Activated naive CD4-positive, alpha-beta T cell treated with anti-CD3 and anti-CD28 coated beads, Interleukin-2, amount 10 ng/mL, durations not matched to agents 7 days and 5 days (primary cell): ENCODE measurements at places on chromosomes 7 and 10.

DNA sequence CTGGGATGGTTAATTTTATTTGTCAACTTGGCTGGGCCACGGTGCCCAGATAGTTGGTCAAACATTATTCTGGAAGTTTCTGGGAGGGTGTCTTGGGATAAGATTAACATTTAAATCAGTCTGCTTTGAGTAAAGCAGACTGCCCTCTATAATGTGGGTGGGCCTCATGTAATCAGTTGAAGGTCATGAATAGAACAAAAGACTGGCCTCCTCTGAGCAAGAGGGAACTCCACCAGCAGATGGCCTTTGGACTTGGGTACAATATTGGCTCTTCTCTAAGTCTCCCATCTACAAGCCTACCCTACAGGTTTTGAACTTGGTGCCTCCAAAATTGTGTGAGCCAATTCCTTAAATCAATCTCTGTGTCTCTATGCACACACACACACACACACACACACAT lies 61.8 kb downstream of the PLXNA4 start:
- H3K36me3 ChIP-seq: peaks cover 45% of the 10 kb centered on the region
- peaks cover 27% of the 10 kb centered on the region for H3K27me3 ChIP-seq
- no peak for DNase-seq
- no peak overlapping the region for H3K4me3 ChIP-seq

- no peak overlapping the region for H3K4me3 ChIP-seq
- H3K4me1 ChIP-seq: no peaks in the 10 kb centered on the region
- no peak for DNase-seq
Observed at GRCh38 chr10:58817201-58817846, 304.7 kb downstream of the BICC1 start.

DNA sequence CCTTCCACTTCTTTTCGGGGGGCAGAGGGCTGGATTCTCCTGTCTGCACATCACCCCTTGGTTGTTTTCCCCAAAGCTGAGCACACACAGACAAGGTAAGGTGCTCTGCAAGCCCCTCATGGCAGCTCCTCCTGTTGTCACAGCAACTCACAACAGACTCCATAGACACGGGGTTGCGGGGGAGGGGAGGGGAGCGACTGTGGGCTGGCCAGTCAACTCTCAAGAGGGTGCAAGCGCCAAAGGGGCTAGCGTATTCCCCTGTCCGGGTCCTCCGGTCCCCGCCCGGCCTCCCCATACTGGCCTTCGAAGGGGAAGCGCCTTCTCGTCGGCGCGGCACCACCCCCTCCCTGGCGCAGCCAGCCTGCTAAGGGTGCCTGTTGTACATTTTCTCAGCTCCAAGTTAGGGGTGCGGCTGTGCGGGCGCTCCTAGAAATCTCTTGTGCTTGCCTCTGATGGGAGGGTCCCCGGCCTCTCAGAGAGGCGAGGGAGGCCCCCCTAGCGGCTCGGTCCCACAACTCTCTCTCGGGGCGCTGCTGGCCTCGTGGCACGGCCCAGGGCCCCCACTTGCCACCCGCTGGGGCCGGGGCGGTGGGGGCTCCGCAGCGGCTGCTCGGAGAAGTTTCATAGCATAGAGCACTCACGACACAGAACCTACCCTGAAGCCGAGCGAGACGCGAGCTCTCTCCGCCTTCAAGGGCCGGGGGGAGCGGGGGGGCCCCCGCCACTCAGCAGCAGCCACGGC lies 498 bp downstream of the RHOBTB1 start:
- peaks cover 14% of the 10 kb centered on the region for H3K4me1 ChIP-seq
- DNase-seq: peak; percentile 24
- H3K4me3 ChIP-seq: peak overlapping the region; percentile 19
- H3K36me3 ChIP-seq: no peaks in the 10 kb centered on the region
- H3K27ac ChIP-seq: no peak overlapping the region
- peaks cover 72% of the 10 kb centered on the region for H3K27me3 ChIP-seq

DNA sequence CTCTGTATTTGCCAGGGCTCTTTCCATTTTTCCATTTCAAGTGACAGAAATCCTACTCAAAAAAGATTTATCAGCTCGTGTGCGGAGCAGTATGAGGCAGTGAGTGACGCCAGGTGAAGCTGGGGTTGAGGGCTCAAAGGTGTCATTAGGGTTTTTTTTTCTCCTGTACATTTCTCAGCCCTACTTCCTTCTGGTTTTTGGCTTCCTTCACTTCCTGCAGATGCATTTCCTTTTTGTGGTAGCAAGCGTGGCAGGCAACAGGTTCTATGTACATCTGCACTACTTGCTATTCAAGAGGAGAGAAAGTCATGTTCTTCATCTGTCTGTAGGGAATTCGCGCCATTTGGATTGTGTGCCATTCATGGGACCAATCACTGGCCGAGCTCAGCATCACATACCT lies 52.8 kb upstream of the AOAH start:
- peak overlapping the region; percentile 69 for H3K4me3 ChIP-seq
- H3K27me3 ChIP-seq: no peaks in the 10 kb centered on the region
- DNase-seq: peak; percentile 58
- H3K27ac ChIP-seq: peak overlapping the region; percentile 90
- H3K4me1 ChIP-seq: peaks cover 75% of the 10 kb centered on the region
- peaks cover 45% of the 10 kb centered on the region for H3K36me3 ChIP-seq

DNA sequence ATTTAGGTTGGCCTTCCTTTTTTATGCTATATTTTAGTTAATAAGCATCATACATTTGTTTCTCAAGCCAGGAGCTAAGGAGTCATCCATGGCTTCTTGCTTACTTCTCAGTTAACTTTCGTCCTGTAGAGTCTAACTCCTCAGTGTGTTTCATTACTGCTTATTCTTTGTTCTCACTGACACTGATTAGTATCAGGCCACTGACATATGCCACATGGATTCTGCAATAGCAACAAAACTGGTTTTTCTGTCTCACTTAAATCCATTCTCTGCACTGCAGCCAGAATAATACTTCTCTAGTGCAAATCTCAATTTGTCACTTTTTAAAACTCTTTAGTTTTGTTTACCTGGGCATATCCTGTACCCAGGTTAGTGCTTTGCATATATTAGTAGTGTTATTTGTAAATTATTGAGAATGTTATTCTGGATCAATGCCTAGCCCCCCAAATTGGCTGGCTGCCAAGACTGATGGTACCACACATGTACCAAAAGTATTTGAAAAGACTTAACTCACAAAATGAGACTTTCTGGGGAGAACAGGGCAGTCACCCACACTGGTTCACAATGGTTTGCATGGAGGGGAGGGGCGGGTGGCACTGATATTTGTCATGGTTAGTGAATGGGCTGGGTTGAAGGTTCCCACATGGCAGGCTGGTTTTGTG lies 79.1 kb downstream of the CCSER2 start:
- no peak overlapping the region for H3K4me3 ChIP-seq
- DNase-seq: no peak
- peaks cover 55% of the 10 kb centered on the region for H3K36me3 ChIP-seq
- H3K27ac ChIP-seq: no peak overlapping the region
- H3K27me3 ChIP-seq: no peaks in the 10 kb centered on the region

DNA sequence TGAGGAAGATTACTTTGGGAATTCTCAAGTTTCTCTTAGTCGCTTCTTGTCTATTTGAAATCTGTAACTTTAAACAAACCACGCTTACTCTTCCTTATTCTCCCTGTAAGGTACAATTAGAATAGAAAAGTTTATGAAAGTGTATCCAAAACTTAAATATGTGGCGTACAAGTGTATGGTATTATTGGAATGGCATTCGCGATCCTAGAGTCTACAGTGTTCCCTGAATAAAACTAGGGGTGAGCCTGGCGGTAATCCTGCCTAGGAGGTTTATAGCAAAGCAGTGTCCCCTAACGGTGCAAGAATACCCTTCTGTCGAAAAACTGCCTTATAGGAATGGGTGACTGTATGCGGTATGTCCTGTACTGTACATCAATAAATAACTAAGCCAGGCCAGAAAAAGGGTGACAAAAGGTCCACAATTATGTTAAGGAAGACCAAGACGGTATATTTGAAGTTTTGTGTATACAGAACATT lies 1.2 kb downstream of the TASOR2 start:
- H3K36me3 ChIP-seq: peaks cover 5% of the 10 kb centered on the region
- H3K27ac ChIP-seq: peak overlapping the region; percentile 99
- no peaks in the 10 kb centered on the region for H3K27me3 ChIP-seq
- H3K4me1 ChIP-seq: peaks cover 45% of the 10 kb centered on the region

DNA sequence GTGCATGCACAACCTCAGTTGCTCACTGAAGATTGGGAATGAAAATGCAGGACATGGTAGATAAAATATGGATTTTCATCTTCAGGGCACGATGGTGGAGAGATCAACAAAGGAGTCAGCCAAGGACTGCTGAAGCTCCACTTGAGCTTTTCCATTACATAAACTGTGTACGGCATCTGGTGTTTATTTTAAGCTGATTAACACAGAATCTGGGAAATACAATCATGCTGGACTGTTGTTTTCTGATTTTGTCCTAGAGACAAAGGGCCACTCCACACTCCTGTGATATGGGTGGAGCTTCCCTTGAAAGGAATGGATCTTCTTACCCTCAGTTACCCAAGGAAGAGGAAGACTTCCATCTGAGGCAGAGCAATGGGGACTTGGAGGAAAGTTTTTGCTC lies 120.6 kb downstream of the SAMD9 start:
- H3K36me3 ChIP-seq: no peaks in the 10 kb centered on the region
- no peak overlapping the region for H3K4me3 ChIP-seq
- peaks cover 21% of the 10 kb centered on the region for H3K27me3 ChIP-seq
- no peak for DNase-seq
- H3K4me1 ChIP-seq: no peaks in the 10 kb centered on the region
- no peak overlapping the region for H3K27ac ChIP-seq

- H3K36me3 ChIP-seq: peaks cover 17% of the 10 kb centered on the region
- H3K27me3 ChIP-seq: peaks cover 5% of the 10 kb centered on the region
- H3K4me3 ChIP-seq: peak overlapping the region; percentile 4
Observed at GRCh38 chr10:73991884-73992245, 6.1 kb upstream of the VCL start.

DNA sequence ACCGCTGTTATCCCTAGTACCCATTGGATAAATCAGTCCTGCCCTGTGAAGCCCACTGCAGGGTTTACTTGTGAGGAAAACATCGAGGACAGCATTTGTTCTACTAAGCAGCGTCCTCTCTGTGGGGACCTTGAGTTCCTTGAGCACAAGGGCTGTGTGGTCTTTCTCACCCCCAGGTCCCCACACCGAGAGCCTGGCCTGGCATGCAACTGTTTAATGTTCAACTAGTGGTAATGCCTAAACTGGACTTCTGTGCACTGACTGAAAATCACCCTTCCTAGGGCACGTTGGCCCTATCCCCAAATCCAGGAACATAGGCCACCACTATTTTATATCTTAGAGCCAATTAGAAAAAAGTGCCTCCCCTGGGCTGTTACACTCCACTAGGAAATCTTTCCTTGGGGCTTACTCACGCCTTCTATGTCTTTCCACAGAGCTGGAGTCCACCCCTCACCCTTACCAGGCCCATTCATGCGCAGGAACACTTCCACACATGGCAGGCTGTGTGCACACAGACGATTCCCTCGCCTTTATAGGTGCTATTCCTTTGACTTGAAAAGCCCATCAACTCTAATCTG lies 1.7 kb upstream of the TMEM213 start:
- H3K4me3 ChIP-seq: no peak overlapping the region
- DNase-seq: no peak
- H3K27me3 ChIP-seq: peaks cover 8% of the 10 kb centered on the region
- peaks cover 6% of the 10 kb centered on the region for H3K36me3 ChIP-seq
- peaks cover 28% of the 10 kb centered on the region for H3K4me1 ChIP-seq
- no peak overlapping the region for H3K27ac ChIP-seq

GRCh38 chr7:139651308-139651707 lies 126.5 kb downstream of the HIPK2 start:
- peaks cover 3% of the 10 kb centered on the region for H3K36me3 ChIP-seq
- no peak overlapping the region for H3K27ac ChIP-seq
- H3K4me3 ChIP-seq: no peak overlapping the region
- no peak for DNase-seq
- peaks cover 38% of the 10 kb centered on the region for H3K4me1 ChIP-seq

DNA sequence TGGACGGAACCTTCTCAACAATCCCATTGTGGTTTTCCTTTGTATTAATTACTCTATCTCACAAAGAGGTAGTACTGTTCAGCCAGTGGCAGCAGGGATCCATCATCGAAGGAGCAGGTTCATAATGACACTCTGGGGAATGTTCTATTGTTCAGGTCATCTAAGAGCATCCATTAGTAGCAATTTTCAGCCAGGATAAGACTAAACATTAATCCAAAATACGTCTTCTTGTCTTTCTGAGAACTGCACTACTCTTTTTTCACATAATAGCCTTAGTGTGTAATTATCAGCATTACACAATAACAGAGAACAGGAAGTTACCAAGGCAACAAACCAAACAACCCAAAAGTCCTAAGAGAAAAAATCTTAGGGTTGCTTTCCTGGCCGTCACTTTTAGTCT lies 259.5 kb upstream of the VWC2 start:
- no peaks in the 10 kb centered on the region for H3K4me1 ChIP-seq
- H3K4me3 ChIP-seq: no peak overlapping the region
- no peak overlapping the region for H3K27ac ChIP-seq
- H3K36me3 ChIP-seq: no peaks in the 10 kb centered on the region

DNA sequence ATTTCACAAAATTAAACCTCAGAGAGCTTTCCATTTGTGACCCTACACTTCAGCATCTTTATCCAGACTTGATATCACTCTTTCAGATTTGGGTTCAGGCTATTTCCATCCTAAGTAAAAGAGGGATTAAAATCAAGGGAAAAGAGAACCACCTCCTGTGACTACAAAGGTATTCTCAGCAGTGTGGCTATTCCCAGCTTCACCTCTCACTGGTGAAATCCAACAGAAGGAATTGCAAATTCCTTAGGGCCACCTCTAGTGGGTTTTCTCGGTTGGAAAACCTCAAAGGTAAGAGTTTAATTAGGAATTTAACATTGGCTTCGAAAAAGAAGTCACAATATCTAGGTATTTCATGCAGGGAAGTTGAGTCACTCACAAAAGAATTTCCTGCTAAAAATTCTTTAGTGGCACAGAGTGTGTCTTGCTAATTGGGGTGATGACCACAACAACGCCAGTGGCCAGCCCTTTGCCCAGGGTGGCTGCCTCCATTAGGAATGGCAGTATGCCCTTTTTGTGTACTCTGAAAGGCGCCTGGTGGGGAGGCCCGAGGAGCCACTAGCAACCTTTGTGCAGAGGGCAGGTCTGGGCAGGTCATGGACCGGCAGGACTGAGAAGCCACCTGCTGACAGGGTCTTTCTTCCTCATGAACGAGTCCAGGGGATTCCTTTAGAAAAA lies 52.2 kb downstream of the SEM1 start:
- H3K4me1 ChIP-seq: no peaks in the 10 kb centered on the region
- no peak overlapping the region for H3K4me3 ChIP-seq
- DNase-seq: no peak

- no peak overlapping the region for H3K4me3 ChIP-seq
- H3K27ac ChIP-seq: no peak overlapping the region
- H3K27me3 ChIP-seq: no peaks in the 10 kb centered on the region
- H3K4me1 ChIP-seq: no peaks in the 10 kb centered on the region
Observed at GRCh38 chr10:33927347-33927746, 592.9 kb upstream of the NRP1 start.

GRCh38 chr10:126629925-126630624 lies 40.4 kb downstream of the C10orf90 start:
- no peaks in the 10 kb centered on the region for H3K4me1 ChIP-seq
- H3K4me3 ChIP-seq: no peak overlapping the region
- DNase-seq: no peak
- no peaks in the 10 kb centered on the region for H3K36me3 ChIP-seq
